ENCODE measurements at places on chromosomes 7 and 10.

- DNase-seq = no peak
These were observed 133.2 kb upstream of the INHBA start for GRCh38 chr7:41835976-41836530.

GRCh38 chr7:47809387-47809786, 138.9 kb downstream of the PKD1L1 start:
- no peak for DNase-seq

- DNase-seq = no peak
These were observed 76.4 kb upstream of the CDC14C start for GRCh38 chr7:48847917-48848316.

DNA sequence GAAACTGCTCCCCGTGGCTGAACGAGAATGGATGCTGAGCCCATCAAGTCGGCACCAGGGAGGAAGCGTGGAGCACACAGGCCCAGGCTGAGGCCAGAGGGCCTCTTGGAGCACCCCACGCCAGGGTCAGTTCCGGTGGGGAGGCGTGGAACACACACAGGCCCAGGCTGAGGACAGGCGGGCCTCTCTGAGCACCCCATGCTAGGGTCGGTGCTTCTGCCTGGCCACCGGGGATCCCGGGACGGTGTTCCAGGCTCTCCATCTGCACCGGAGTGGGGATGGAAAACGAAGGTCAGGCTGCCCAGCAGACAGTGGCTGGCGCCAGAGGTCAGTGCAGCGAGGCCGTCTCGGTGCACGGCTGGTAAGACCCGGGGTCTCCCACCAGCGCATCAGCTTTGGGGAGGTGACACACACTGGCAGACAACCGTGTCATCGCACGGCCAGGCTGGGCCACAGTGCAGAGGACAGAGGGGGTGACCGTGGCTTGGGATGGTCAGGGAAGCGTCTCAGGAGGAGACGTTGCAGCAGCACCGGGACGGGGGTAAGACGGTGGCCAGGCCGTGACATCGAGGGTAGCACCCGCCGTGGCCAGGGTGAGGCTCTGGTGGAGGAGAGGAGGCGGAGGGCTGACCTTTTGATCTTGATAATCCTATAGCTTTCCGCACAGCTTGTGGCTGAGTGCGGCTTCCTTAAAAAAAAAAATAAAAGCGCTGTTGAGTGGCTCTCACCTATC, 203.9 kb downstream of the ELFN1 start:
- no peak for DNase-seq

DNA sequence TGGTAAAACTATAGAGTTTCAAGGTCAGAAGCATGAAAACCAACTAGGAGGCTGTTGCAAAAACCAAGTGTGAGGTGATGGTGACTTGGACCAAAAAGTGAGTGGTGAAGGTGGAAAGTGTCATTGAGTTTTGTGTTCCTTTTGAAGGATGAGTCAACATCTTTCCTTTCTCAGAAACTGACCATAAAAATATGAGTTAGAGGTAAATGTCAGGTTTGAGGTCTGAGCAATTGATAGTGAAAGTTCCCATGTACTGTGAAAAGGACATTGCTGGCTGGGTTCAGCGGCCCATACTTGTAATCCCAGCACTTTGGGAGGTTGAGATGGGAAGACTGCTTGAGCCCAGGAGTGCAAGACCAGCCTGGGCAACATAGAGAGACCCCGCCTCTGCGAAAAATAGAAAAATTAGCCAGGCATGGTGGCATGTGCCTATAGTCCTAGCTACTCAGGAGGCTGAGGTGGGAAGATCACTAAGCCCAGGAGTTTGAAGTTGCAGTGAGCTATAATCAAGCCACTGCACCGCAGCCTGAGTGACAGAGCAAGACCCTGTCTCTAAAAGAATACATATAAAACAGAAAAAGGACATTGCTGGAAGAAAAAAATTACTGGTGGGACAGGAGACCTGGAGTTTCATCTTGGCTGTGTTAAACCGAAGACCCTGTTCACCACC, 89.3 kb upstream of the ARID5B start:
- DNase-seq = no peak

DNA sequence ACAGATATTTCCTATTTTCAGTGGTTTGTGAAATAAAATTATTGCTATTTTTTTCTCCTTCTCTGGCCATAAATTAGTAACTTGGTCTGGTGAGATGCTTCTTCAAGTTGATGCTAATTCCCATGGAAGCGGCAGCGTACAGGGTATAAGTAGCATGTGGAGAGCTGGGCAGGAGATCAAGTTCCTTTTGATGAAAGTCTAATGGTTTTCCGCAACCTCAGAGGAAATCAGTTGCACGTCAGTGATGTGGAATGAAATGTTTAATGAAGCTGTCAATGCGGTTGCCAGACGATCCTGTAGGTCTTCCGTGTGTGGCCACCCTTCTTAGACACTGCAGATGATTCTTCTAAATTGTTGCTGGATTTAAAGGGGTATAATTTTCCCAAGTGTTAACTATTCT, 236.4 kb upstream of the GRM3 start:
- DNase-seq = no peak

DNA sequence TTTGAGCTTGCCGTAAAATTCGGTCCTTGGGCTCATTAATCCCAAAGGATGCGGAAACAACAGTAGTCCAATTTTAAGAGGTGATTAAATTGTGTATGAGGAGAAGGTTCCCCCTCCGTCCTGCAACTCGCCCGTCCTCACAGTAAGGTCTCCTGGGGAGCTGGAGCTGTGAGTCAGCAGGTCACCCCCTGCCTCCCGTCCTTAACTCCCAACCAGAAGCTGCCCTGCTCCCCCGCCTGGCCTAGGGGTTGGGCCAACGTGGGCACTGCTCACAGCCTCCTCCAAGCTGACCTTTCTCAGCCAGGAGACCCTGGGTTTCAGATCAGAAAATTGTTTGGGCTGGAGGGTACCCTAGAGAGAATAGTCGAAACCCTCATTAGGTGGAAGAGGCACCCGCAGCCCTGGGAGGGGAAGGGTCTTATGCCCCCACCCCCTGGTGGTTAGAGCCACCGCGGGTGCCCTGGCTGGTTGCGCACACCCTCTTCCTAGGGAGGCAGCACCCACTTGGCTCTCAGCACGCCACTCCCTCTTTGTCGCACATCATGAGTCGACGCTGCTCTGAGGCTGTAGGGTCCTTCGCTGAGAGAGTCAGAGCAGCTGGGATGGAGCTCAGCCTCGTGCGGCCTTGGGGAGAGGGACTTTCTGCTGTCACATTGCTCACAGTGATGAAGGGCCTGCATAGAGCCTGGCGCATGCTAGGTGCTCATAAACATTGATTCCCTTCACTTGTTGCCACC, 131.2 kb downstream of the TACC2 start:
- DNase-seq = no peak
